HT1080 (cell line): ENCODE measurements at places on chromosomes 2 and 18. TPM values are rescaled to one million over a fixed set of nuclear protein-coding genes. Genes with fewer than 3 reads are reported as not detected.

Gene AKAIN1
- total RNA-seq: not detected in 2 replicates

DNA sequence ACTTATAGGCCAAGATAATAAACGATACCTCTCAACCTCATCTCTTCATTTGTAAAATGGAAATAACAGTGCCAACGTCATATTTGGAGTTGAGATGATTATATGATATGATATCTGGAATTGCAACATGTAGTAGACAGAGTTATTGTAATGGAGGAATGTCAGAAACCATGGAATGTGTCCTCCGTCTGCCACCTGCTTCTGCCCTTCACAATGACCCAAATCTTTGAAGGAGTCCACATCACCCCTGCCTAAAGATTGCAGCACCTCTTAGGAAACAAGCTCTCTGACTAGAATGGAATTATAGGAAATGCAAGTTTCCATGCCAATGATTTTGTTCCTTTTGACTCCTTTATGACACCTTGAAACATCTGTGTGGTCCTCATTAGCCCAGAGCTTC is 14.9 kb downstream of the NR4A2 start:
- no peak for DNase-seq

GRCh38 chr2:88671786-88672427 is 19.6 kb upstream of the RPIA start:
- DNase-seq: peak; percentile 62

DNA sequence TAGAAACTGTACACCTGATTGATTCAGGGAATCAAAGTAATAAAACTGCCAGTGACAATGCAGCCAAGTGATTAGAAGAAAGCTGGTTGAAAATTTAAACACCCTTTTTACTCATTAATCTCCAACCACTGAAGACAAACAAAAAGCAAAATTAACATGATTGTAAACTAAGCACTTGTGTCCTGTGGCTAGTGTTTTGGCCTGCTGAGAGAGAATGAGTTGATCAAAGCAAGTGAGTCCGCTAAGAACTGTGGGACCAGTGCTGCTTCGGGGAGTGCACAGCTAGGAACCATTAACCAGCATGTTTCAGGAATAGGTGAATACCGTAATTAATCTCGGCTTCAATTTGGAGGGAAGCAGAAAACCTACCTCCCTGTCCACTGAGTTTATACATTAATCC is 13.6 kb upstream of the PAPOLG start:
- DNase-seq: no peak

Gene KCNIP3
- 0.71 and 1.6 TPM in 2 replicates for total RNA-seq

DNA sequence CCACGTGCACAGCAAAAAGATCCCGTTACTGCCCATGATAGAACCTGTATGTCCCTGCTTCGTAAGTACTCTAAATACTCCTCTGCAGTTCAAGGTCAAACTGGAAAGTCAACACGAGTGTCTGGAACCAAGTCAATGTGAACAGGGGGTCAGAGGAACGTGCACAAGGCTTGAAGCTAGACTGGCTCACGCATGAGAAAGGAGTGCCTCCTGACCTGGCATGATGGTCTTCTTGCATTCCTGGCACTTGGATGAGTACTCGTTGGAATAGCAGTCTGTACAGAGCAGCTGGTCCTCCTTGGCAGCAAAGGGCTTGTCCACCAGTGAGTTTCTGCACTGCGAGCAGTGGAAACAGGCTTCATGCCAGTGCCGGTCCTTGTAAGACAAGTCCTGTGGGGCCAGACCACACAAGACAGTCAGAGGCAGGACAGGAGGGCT is 25.5 kb downstream of the FHL2 start:
- DNase-seq: no peak

GRCh38 chr2:202193881-202194353 is 44.5 kb downstream of the SUMO1 start:
- no peak for DNase-seq

DNA sequence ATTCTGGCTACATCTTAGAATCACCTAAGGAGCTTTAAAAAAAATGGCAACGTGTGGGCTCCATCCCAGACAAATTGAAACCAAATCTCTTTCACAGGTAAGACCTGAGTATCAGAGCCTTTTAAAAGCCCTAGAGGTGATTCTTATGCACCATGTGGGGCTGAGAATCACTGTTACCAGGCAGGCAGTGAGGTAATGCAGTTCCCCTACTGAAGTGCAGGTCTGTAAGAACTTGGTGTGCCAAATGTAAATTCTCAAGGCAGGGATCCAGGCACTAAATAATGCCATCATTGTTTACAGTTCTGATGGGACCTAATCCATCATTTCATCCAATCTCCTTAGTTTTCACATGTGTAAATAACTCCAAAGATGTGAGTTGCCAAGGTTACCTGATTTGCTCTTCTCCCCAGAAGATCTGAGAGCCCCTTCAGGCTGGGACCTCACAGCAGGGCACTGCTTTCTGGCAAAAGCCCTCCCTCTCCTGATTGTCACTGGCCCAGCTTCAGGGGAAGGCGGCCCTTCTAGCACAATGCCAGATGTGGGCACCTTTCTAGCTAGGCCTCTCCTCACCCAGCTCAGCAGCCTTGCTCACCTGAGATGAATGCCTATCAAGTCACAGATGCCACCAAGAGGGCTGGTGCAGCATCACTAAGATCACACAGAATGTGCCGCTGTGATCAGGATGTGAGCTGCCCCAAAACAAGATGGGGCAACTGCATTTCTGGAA is 73.6 kb upstream of the RGPD5 start:
- DNase-seq: no peak

GRCh38 chr2:28469304-28469703 is 26.6 kb upstream of the PLB1 start:
- peak; percentile 24 for DNase-seq
